ENCODE measurements at places on chromosomes 5 and 9.

GRCh38 chr9:104805441-104805840 lies 41.5 kb downstream of the NIPSNAP3B start:
- DNase-seq: no peak

DNA sequence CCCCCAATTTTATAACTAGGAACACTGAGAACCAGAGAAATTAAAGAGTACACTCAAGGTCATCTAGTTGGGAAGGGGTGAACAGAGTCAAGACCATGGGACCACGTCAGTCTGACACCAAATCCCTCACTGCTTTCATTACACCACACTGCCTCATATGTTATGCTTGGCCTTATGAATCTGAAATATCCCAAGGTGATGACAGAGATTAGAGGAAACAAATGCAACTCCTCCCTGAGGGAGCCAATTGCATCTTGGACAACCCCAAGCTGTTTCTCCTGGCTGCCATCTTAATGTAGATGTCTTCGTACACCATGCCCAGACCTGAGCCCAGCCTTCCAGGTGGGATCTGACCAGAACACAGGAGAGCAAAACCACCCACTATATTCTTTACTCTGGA lies 60.6 kb upstream of the ABCA1 start:
- no peak for DNase-seq

GRCh38 chr5:148020257-148020988 lies 43.4 kb upstream of the SPINK5 start:
- DNase-seq: no peak

- no peak for DNase-seq
These were observed 68.7 kb upstream of the EDIL3 start for GRCh38 chr5:84453405-84453804.

- no peak for DNase-seq
These were observed 22.8 kb downstream of the ATOX1 start for GRCh38 chr5:151735646-151736045.

GRCh38 chr5:136811086-136811485 lies 445.7 kb upstream of the TRPC7 start:
- DNase-seq: no peak

GRCh38 chr5:131610198-131611063 lies 24.6 kb downstream of the RAPGEF6 start:
- no peak for DNase-seq

DNA sequence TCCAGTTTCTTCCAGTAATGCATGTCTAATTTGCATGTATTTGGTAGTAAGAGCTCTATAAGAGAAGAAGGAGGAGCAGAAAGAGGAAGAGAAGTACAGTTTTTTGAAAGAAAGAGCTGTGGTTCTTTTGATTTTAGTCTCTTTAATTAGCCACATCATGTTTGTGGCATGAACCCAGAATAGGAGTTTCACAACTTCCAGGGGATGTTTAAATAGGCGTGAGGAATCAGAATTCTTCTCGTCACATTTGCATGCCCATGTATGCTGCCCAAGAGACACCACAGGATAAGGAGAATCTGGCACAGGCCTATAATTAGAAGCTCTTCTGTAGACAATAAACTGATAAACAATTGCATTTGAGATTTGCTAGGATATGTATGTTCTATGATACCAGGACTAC lies 78.7 kb downstream of the GAS1 start:
- no peak for DNase-seq

DNA sequence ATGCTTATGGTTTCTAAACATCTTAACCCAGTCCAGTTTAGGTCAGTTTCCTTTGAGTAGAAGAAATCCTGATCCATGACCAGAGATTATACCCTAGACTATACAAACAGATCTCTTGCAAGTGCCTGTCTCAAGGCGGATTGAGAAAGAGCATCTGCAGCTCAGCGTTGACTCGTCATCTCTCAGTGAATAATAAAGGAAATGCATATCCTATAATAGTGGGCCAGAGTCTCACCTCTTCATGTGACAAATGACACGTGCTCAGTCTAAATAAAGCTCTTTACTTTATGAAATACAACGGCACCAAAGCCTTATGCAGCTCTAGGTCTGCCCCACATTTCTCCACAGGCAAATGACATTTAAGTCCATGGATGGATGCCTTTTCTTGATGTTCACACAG lies 179.4 kb upstream of the NR3C1 start:
- no peak for DNase-seq

DNA sequence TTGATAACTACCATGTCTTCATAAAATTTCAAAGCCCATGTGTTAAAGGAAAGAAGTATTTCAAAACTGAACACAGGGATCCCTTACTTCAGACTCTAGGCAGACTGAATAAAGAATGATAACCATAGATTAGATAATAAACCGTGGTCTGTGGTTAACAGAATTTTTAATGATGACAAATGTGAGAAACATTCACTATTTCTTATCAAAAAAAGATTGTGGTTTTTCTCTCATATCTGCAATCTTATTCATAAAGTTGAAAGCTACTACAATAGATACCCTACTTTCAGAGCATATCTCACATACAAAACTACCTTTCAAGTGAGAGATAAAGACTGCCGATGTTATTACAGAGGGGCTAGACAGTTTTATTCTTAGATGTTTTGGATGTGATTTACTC lies 816.8 kb upstream of the DMAC1 start:
- DNase-seq: no peak

DNA sequence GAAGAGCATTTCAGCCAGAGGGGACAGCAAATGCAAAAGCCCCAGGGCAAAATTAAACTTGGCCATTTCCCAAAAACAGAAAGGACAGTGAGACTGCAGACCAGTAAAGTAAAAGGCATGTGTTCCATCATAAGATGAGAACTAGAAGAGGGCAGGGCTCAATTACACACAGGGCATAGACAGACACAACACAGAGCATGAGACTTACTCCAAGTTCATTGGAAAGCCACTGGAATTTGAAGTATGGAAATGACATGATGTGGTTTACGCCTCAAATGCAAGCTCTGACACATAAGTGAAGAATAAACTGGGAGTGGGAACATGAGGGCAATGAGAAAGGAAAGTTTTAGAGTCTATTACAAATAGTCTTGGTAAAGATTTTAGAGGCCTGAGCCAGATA lies 446.6 kb upstream of the GRIA1 start:
- no peak for DNase-seq

- DNase-seq: no peak
These were observed 262.9 kb downstream of the SPOCK1 start for GRCh38 chr5:137236252-137236651.

DNA sequence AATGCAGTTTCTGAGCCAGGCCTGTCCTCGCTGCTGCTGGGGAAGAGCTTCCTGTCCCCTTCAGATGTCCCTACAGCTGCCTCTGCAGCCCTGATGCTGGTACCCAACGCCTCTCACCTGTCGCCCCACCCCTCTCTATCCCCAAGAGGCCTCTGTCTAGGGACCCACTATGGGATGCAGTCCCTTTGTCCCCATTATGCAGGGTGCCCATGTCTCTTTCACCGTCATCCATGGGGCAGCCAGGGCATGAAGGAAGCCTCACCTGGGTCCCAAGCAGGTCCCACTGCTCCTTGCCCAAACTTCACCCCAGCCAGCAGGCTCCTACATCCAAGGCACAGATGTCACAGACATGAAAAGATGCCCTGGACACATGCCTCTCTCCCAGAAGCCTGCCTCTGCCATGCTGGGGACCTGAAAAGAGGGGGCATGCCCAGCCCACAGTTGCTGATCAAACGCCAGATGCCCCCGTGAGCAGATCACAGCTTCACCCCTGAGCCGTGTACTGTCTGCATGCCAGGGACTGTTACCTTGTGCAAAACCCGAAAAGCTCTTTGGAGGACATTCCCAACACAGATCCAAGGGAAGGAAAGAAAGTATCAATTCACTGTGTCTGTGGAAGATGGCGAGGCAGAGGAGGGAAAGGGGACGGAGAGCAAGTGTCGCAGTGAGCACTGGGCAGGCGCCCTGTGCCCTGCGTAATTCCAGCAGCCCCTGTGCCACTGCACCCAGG lies 81.0 kb downstream of the ADAMTS2 start:
- no peak for DNase-seq

- no peak for DNase-seq
These were observed 158.4 kb downstream of the CARTPT start for GRCh38 chr5:71877511-71877910.

DNA sequence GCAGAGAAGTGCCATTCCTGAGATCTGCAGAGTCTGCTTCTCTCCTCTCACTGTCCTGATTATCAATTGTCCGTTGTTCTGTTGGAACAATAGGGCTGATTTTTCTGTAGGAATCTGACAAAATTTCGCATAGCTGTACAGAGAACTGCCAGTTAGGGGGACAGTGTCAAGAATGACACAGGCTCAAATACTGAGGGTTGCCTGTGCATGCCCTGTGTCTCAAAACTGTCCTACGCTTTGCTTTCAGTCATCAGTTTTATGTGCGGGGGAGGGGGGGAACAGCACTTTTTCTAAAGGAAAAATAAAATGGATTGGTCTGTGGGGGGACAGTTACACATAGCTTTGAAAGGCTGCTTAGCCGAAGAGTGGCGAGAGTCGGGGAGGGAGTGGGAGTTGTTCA lies 248.6 kb downstream of the PDZD2 start:
- no peak for DNase-seq

DNA sequence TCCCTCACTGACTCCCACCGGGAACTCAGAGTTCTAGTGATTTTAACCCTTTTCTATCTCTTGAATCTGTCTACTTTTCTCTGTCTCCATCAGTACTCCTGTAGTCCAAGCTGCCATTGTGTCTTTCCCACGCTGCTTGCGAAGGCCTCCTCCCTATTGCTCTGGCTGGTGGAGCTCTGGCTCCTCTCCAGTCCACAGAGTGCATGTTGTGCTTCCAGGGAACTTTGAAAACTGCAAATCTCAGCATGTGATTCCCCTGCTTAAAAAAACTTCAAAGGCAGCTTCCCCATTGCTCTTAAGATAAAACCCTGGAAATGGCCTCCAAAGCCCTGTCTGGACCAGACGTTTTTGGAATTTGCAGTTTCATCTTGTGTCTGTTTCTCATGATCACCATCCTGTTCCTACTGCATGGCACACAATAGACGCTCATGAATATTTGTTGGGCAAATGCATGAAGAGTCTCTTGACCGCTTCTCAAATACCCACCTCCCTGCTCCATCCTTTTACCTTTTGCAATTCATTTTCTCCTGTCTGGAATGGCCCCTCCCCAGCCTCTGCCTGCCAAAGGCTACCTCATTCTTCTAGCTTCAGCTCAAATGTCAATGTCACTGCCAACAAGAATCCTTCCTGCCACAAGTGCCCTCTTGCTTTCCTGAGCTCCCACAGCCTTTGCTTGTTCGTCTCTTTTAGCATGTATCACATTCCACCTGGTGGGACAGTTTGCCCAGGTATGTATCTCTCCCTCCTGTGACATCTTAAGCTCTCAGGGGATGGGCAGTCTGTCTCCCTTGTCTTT lies 293.2 kb downstream of the ARHGAP26 start:
- DNase-seq: no peak

GRCh38 chr5:146079695-146080373 lies 25.5 kb downstream of the PLAC8L1 start:
- DNase-seq: no peak

DNA sequence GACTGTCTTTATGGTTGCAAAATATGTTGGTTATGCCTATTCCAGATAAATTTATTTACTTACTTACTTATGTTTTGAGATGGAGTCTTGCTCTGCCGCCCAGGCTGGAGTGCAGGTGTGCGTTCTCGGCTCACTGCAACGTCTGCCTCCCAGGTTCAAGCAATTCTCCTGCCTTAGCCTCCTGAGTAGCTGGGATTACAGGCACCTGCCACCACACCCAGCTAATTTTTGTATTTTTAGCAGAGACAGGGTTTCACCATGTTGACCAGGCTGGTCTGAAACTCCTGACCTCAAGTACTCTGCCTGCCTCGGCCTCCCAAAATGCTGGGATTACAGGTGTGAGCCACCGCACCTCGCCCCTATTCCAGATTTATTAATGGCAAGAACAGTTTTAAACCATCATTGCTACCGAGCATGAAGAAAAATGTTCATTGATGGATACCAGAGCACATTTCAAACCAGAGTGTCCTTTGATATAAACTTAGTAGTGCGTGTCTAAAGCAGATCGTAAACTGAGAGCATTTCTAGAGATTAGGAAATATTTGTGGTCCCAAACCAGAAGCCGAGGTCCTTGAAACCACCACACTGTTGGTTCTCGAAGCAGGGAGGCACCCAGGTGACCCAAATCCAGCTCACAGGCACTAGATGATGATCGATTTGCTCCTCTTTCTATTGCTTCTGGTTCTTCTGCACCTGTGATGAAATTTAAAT lies 85.2 kb downstream of the GRAMD2B start:
- no peak for DNase-seq

DNA sequence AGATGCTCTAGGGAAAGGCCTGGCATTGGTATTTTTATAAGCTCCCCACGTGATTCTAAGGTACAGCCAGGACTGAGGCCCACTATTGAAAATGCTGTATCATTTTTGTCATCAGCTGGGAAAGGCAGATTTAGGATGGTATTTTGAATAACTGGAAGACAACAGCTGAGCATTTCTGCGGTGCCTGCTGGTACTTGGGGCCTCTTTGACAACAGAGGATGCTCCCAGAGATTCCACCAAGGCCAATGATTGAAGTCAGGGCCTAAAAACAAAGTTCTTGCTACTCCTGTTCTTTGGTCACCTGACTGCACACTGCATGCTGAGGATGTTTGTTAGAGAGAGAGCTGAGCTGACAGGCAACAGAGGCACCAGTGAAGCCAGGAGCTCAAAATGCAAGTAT lies 8.1 kb downstream of the FBLL1 start:
- no peak for DNase-seq

- peak; percentile 96 for DNase-seq
These were observed at the start of gene KDM4C for GRCh38 chr9:6757456-6758247. TSS of gene KDM4C (plus strand) at chr9:6757973. CDS start at chr9:6792989, 35,016 bp downstream.

DNA sequence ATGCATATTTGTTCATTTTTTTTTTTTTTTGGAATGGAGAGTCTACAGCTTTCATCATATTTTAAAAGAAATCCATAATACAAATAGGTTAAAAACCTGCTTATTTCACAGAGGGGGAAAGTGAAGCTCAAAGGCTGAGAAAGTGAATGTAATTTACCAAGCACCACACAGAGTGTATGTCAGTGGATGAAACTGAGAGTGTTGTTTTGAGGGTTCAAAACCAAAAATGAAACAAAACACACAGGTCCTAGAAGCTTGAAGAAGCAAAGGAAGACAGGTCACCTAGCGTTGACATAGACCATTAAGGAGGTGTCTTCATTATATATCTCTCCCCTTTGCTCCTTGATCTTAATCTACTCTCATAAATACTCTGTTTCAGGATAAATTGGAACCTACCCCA lies 7.5 kb downstream of the NMUR2 start:
- DNase-seq: no peak

- peak; percentile 62 for DNase-seq
These were observed 94.6 kb downstream of the ADAMTS2 start for GRCh38 chr5:179250561-179251225.

DNA sequence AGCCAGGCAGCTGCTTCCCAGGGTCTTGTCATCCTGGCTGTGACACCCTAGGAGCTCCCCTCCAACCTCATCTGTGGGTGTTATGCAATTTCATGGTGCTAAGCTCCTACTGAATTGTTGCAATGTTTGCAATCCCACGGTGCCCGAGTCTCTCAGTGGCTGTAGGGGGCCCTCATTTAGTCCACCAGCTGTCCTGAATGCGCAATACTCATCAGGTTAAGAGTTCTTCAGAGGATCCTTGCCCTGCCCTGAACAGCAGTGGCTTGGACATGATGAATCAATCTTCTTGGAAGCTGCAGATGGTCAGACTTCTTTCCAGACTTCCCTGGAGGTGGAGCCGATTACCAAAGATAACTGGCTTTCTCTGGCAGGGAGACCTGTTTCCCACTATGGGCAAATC lies 584.1 kb downstream of the CCDC171 start:
- DNase-seq: no peak

Data from coronary artery (tissue), 2 donors.